Right kidney (tissue), 9 donors: ENCODE measurements at places on chromosomes 16 and 17.

- no peak for DNase-seq
Measured at GRCh38 chr17:81435652-81436293, 40.5 kb downstream of the BAHCC1 start.

DNA sequence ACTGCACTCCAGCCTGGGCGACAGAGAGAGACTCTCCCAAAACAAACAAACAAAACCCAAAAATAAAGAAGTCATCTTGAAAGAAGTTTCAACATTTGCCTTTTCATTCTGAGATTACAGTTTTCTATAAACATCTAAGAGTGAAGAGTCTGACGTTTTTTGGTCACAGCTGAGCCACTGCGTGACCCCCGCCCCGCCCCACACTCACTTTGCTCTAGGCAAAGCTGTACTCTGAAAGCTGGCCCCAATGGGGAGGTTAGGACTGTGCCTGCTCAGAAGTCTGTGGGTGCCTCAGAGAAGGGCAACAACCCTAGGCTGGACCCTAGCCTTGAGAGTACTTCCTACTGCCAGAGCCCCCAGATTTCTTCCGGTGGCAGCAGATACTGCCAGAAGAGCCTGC lies 19.3 kb downstream of the CYB5D2 start:
- no peak for DNase-seq

- DNase-seq: peak; percentile 73
Measured at GRCh38 chr16:49754495-49755312, 101.2 kb downstream of the ZNF423 start.

DNA sequence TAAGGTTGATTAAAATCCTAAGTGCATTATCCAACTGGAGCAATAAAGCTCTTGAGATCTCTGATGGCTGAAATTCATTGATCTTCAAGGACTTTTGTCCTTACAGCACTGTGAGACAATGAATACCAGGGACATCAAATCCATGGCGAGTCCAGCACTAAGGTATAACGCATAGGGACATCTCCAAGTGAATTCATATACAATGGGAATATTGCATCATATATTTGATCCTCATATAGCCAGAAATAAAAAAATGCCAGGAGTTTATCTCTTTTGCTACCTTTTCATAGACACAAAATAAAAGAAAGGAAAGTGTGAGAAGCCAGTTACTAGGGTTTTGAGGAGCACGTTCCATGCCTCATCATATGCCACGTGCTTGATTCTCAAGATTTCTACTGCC lies 112.5 kb upstream of the CDH13 start:
- DNase-seq: no peak

DNA sequence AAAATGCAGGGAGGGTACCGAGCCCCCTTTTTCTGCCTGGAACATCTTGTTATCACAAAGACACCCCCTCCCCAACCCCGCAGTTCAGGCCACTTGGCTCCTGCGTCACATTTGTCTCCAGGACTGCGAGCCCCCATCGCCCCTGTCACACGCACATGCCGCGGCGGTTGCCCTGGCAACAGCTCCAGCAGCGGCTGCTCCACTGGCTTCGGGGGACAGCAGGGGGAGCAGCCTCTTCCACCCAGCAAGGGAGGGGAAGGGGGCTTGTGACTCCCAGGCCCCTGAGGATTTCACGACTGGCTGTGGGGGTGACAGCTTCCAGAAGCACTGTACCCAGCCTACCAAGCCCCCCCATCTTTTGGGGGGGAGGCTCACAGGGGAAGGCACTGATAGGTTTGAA lies 2.6 kb downstream of the BAIAP3 start:
- no peak for DNase-seq

- no peak for DNase-seq
Measured at GRCh38 chr17:3923466-3924190, 7.4 kb upstream of the P2RX1 start.

GRCh38 chr16:52446080-52446479 lies 100.9 kb downstream of the TOX3 start:
- DNase-seq: no peak

DNA sequence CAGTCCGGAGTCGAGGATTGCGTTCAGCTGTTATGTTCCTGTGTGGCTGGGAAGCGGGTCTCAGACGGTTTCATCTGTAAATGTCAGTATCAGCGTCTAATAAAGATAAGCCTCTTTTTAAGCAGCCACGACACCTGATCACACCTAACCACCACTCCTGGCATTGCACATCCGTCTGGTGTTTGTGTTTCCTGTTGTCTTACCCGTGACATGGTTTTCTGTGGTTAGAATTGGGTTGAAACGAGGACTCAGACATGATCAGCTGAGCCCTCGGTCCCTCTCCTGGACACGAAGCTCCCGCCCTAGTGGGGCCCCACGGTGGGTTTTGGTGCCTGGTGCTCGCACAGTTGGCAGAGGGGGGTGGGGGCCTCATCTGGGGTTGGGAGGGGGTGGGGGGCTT lies 18.3 kb downstream of the CPNE7 start:
- DNase-seq: no peak

GRCh38 chr17:28395968-28396367 lies 10.0 kb downstream of the SLC46A1 start:
- no peak for DNase-seq

- no peak for DNase-seq
Measured at GRCh38 chr17:28807925-28808634, 34.5 kb downstream of the FAM222B start.

- DNase-seq: no peak
Measured at GRCh38 chr17:60371818-60372510, 20.0 kb downstream of the USP32 start.

DNA sequence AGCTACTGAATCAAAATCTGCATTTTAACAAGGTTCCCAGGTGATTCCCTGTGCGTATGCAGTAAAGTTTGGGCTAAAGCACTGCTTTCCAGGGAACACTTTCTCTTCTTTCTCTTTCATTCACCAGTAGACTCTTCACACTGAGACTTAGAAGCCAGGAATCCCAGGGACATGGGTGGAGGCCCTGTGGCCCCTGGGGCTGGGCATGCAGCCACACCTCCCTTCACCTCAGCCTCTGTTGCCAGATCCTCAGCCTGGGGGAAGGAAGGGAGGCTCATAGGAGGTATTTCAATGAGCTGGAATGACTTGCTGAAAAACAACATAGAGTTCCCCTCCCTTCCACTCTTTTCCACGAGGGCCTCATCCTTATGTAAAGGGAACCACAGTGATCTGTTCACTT lies 1.2 kb downstream of the G6PC3 start:
- no peak for DNase-seq

- DNase-seq: no peak
Measured at GRCh38 chr17:11269210-11269609, 28.2 kb downstream of the SHISA6 start.

DNA sequence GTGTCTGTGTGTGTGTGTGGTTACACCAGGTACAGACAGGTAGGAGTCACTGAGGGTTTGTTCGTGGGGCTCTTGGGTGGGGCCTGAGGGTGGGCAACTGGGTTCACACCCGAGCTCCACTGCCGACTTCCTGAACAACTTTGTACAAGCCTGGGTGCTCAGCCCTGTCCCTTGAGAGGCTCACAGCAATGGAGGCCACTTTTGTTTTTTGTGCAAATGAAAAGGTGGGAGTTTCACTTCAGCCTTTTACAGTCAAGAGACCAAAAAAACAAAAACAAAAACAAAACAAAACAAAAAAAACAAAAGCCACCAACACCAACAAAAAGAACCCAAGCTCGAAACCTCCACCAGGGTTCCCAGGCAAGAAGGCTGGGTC lies 2.4 kb downstream of the RHBDF2 start:
- DNase-seq: no peak

DNA sequence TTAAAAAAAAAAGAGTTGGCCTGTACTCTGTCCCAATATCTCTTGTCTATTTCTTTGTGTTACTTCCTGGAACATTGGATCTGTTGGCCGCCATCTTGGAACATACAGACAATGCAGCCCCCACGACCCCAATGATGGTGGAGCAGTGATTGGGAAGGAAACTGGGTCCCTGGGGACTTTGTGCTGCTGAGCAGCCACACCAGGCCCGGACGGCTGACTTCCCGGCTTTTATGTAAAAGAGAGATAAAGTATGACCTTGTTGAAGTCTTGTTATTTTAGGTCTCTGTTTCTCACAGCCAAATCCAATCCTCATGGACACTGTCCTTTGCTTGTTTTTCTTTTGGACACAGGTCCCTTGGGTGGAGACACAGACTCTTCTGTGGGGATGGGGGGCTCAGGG lies 204.5 kb downstream of the SALL1 start:
- DNase-seq: no peak

GRCh38 chr16:24701521-24701951 lies 27.9 kb upstream of the TNRC6A start:
- no peak for DNase-seq

DNA sequence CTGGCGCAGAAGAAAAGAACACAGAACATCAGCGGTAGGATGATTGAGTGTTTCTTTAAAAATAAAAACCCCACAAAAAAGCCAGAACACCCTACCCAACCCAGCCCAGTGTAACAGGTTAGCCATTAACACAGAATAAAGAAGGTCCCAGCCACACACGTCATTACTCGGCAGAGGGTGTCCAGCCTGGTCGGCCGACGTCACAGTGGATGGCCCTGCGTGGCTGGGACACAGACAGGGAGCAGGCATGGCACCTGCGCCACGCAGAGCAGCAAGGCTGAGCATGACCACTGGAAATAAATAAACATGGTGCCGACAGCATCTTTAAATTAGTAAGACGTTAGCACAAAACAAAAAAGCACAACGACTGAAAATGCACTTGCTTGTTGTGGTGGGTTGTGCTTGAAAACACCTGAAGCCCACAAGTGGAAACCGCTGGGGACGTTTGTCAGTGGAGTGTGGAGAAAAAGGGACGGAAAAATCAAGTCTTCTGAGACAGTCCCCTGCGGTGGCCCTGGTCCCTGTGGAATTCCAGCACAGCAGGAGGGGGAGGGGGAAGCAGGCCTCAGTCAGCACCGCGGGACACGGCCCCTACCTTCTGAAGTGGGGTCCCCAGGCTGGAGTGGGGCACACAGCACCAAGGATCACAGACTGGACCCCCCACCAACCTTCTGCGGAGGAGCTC lies 39.2 kb downstream of the SLC7A5 start:
- DNase-seq: no peak

DNA sequence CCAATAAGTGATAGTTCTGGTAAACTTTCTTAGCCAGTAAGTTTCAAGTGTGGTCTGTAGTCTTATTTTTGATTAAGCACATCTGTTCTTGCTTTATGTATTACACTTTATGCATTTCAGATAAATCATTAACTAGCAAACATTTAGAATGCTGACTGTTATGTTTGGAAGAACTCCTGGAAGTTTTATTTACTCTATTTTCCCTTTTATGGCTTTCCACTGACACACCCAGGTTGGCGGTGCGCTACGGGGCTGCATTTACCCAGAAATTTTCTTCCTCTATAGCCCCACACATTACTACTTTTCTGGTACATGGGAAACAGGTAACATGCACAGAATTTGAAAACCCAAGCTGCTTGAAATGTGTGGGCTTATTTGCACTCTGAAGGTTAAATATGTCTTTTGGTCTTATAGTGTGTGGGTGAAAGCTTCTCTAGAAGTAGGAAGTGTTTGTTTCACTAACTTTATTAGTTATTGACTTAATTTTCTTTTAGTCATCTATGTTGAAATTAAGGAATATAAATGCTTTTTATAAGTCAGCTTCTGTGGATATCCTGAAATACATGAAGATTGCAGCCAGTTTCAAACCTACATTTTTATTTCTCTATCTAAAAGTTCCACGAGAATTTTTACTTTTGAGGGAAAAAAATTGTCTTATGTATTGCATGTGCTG lies 203.7 kb downstream of the PHKB start:
- DNase-seq: no peak

DNA sequence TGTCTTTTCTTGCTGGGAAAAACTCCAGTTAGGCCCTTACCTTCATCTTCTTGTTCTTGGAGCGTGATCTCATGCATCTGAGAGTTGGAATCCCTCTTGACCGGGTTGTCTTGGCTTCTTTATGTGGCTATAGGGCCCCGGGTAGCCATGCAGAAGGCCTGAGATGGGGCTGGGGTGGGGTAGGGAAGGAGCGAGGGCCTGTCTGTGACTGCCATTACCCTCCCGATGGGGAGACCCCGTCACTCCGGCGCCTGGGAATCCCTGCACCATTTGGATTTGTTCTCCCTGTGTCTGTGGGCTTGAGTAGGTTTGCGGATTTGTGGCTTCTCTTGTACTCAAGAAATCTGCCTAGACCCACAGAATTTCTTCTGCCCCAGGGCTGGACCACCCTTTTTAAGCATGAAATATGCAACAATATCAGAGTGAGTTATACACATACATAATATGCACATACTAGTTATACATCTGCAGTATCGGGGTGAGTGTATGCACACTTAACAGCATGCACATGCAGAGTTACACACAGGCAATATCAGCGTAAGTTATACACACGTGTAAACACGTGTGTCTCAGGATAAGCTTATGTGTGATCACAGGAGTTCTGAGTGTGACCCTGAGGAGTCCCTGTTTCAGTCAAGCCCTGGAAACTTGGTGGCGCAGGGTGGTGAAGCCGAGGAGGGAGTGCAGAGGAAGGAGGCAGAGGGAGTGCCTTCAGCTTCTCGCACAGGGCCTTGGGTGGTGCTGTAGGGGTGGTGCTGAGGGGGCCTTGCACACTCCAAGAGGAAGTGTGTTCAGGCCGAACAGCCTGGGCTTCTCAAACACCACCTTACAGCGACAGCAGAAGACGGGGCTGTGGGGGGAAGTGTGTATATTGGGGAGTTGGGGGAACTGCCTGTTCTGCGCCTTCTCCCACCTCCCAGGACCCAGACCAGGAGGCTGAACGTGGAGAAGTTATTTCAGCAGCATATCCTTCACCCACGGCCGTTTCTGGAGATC lies 18.5 kb downstream of the CCDC42 start:
- no peak for DNase-seq

DNA sequence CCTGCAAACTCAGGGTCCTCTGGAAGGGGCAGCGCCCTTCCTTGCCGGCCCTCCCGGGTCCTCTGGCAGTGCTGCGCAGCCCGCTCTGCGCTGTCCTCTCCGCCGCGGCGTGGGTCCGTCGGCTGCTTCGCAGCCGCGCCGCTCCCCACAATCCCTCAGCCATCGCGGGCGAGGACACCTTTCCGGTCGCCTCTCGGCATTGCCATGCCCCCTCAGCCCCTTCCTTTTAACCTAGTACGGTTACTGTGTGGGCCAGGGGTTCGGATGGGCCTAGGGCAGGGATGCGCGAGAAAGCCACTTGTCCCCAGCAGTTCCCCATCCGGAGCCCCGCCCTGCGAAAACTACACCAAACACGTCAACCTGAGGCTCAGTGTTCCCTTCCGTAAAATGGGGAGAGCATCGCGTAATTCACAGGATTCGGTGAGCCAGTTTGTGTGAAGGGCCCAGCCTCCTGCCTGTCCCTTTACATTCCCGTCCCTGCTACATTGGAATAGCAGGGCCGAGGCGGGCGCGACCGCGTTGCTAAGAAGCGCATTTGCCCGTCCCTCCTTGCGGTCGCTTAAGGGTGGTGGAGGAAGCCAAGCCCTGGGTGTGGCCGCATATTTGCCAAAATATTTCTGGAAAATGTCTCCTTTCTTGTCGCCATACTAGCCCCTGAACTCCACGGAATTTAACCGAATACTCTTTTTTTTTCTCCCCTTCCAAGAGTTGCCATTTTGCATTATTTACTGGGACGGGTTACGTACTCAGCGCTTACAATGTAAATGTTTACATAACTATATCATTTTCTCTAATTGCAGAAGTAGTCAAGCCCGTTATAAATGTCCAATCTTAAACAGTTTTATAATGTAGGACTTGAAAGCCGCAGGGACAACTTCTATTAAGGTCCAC lies 13.2 kb downstream of the COPZ2 start:
- peak; percentile 83 for DNase-seq
